T-cell (primary cell): ENCODE measurements at places on chromosomes 12 and 14.

DNA sequence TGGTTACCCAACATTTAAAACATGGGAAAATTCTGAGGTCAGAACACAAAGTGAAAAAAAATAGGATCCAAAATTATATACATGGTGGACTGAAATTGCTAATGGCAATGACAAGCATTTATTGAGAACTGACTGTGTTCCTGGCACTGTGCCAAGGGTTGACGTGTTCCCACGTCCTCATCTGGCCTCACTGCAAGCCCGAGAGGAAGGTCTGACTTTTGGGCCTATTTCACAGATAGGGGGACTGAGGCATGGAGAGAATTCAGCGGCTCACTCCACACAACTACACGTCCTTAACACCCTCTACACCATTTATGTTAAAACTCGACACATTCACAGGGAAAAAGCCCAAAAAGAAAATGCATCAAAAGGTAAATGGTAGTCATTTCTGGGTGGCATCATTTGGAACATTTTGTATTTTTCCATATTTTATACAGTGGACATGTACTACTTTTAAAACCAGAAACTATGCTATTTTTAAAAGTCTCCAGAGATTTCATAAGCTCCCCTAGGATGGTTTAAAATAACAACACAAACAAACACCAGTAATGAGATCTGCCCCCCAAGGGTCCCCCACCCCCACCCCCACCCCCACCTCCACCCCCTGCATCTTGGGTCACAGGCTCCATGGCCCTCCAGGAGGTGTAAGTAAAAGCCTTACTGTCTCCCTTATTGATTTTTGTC, 27.7 kb downstream of the CLMN start:
- no peaks in the 10 kb centered on the region for H3K4me1 ChIP-seq
- no peaks in the 10 kb centered on the region for H3K27me3 ChIP-seq
- DNase-seq: no peak
- no peak overlapping the region for H3K4me3 ChIP-seq
- H3K36me3 ChIP-seq: no peaks in the 10 kb centered on the region

- H3K27me3 ChIP-seq: no peaks in the 10 kb centered on the region
- no peak overlapping the region for H3K4me3 ChIP-seq
- no peaks in the 10 kb centered on the region for H3K4me1 ChIP-seq
- H3K36me3 ChIP-seq: no peaks in the 10 kb centered on the region
- no peak for DNase-seq
These were observed 63.7 kb downstream of the R3HDM2 start for GRCh38 chr12:57367121-57367520.

- H3K4me3 ChIP-seq: no peak overlapping the region
- H3K4me1 ChIP-seq: no peaks in the 10 kb centered on the region
- DNase-seq: no peak
- no peaks in the 10 kb centered on the region for H3K27me3 ChIP-seq
- H3K27ac ChIP-seq: no peak overlapping the region
These were observed 205.8 kb upstream of the SLC16A7 start for GRCh38 chr12:59389968-59390576.

- H3K27me3 ChIP-seq: no peaks in the 10 kb centered on the region
- H3K36me3 ChIP-seq: no peaks in the 10 kb centered on the region
- H3K4me3 ChIP-seq: no peak overlapping the region
- no peaks in the 10 kb centered on the region for H3K4me1 ChIP-seq
- no peak for DNase-seq
These were observed 33.2 kb downstream of the TMEM30B start for GRCh38 chr14:61247935-61248334.

DNA sequence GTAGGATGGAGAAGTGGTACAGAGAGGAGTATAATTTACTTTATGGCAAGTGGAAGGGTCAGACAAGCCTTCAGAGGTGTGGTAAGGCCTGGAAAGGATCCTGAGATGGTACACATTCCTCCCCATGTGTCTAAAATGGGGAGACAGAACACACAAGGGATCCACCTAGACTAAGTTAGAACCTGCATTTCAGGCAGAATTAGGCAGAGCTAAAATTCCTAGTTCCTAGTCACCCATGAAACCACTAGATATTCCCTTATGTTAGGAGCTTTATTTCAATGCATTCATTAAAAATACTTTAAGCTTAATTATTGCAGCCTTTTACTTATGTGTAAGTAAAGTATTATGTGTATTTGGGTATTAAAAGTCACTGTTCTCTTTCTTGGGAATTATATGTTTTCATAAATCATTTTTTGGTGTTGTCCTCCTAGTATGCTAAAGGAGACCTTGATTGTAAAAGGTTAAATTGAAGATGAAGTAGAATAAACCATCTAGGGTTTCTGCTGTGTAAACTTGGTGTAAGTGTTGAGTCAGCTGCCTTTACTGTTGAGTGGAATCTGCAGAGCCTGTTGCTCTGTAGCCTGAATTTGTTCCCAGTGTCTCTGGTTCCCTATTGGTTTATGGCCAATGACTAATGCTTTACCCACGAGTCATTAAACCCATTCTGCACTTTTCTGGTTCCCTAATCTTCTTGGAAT, 423.2 kb downstream of the ATP23 start:
- H3K27me3 ChIP-seq: no peaks in the 10 kb centered on the region
- no peaks in the 10 kb centered on the region for H3K4me1 ChIP-seq
- no peak overlapping the region for H3K27ac ChIP-seq
- no peak overlapping the region for H3K4me3 ChIP-seq

DNA sequence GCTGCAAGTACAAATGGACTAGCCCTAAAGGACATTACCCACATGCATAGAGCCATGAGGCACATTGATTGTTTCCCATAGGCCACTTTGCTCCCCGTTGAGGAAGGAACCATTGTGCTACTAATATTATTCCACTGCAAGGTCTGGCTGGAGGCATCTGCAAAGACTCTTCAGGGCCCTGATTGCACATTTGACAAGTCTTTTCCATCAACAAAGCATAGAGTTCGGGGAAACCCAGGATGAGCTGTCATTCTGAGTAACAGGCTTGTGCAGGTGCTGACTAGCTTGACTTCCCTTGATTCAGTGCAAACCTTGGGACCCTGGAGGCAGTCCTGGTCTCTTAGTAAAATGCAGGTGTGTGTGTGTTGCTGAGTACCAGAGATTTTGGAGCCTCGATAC, 73.8 kb downstream of the SUSD6 start:
- peaks cover 39% of the 10 kb centered on the region for H3K4me1 ChIP-seq
- no peak overlapping the region for H3K4me3 ChIP-seq
- no peaks in the 10 kb centered on the region for H3K27me3 ChIP-seq
- H3K36me3 ChIP-seq: peaks cover 8% of the 10 kb centered on the region

DNA sequence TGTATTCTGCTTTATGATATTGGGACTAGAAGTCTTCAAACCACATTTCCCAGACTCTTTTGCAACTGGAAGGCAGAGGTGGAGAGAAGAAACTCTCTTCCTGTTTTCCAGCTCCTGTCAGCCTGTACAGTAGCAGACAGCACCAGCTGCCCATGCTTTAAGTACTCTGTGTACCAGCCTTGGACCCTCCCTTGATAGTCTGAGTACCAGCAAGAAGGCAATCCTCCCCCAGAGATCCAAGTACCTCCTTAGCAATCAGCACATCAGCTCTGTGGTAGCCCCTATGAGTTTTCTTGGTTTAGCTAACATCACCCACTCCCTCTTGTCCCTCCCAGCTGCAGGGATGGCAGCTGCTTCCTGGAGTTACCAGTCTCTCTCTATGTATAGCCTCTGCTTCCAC, 56.3 kb downstream of the STXBP6 start:
- no peak for DNase-seq
- H3K36me3 ChIP-seq: no peaks in the 10 kb centered on the region
- H3K4me3 ChIP-seq: no peak overlapping the region
- H3K27ac ChIP-seq: no peak overlapping the region
- no peaks in the 10 kb centered on the region for H3K27me3 ChIP-seq

DNA sequence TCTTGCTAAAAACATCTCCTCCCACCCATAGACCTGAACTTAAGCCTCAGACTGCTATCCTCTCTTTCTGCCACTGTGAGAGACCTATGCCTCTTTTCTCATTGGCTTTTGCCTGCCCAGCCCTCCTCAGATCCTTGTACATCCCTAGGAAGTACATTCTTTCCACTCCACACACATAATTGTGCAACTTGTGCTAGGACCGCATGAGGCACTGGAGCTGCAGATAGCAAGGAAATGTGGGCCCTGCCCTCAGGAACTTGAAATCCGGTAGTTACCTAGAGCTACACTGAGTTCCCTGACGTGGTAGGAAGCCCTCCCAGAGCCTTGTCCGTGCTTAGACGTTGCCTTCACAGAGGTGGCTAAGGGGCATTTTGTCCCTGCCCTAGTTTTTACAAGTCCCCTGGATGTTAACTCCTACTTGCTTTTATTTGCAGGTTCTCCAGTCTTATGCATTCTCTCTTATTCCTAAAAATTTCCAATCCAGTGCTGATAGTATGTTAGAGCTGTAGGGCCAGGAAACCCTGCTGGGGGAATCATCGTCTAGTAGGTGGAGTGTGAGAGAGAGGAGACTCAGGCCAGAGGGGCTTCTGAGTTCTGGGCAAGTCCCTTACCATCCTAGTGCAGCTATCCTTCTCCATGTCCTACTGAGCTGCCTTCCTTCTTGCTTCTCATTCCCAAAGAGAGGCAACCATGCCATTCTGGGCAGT, 41.3 kb downstream of the NTF3 start:
- H3K27ac ChIP-seq: no peak overlapping the region
- H3K4me1 ChIP-seq: no peaks in the 10 kb centered on the region
- no peak for DNase-seq
- no peaks in the 10 kb centered on the region for H3K27me3 ChIP-seq
- no peaks in the 10 kb centered on the region for H3K36me3 ChIP-seq
- no peak overlapping the region for H3K4me3 ChIP-seq

DNA sequence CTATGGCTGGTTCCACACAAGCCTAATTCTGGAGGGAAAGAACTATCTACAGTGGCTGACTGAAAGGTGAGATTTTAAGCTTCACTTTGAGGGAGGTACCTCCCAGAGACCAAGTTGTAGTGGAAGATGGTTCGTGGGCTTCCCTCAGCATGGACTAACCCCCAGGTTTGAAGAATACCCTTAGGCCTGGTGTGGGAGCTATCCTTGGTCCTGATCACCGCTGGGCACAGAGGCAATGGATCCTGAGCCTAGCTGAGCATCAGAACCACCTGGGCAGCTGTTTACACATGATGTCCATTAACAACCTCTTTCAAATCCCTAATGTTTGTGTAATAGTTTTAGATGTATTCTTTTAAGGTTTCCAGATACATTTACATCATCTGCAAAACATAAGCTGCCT, 10.3 kb downstream of the DAO start:
- no peaks in the 10 kb centered on the region for H3K36me3 ChIP-seq
- peaks cover 11% of the 10 kb centered on the region for H3K27me3 ChIP-seq
- H3K4me3 ChIP-seq: no peak overlapping the region
- H3K27ac ChIP-seq: no peak overlapping the region
- DNase-seq: no peak

DNA sequence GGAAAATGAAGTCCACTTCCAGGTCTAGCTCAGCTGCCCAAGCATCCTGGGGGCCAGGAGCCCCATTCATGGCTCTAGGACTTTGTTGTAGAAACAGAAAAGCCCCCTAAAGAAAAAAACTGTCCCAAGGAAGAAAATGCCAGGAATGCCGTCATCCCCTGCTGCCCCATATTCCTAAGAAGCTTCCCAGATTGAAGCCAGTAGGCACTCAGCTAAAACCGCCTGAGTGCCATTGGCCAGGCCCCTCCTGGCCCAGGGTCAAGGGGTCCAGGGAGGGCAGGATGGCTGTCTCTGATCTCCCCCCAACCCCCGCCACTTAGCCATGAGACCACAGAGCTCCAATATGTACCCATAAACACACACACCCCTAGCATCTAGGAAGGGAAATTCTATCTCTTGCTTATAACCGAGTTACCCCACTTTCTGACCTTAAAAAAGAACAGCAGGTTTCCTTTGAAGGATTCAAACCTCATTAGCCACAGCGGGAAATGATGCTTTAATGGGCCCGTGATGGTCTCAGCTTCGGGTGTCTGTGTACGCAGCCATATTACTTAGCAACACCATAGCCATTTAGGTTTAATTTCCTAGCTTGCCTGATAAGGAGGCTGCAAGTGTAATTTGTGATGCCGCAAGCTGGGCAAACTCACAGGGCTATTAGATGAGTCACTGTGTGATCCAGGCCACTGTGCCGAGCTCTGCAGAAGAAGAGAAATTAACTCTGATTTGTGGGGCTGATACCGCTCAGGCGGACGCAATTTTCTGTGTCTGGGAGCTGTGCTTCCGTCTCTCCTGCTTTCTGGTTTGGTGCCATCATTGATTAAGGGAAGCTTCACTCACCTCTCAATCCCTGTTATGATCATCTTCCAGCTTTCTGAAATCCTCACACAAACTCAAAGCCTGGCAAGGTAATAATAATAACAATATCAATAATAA, 84.2 kb downstream of the GCH1 start:
- H3K27me3 ChIP-seq: peaks cover 2% of the 10 kb centered on the region
- no peaks in the 10 kb centered on the region for H3K36me3 ChIP-seq
- no peaks in the 10 kb centered on the region for H3K4me1 ChIP-seq
- H3K27ac ChIP-seq: no peak overlapping the region
- H3K4me3 ChIP-seq: no peak overlapping the region
- no peak for DNase-seq

GRCh38 chr12:83932011-83932410, 980.6 kb downstream of the SLC6A15 start:
- no peak overlapping the region for H3K27ac ChIP-seq
- H3K27me3 ChIP-seq: no peaks in the 10 kb centered on the region
- H3K4me1 ChIP-seq: no peaks in the 10 kb centered on the region
- H3K36me3 ChIP-seq: no peaks in the 10 kb centered on the region

DNA sequence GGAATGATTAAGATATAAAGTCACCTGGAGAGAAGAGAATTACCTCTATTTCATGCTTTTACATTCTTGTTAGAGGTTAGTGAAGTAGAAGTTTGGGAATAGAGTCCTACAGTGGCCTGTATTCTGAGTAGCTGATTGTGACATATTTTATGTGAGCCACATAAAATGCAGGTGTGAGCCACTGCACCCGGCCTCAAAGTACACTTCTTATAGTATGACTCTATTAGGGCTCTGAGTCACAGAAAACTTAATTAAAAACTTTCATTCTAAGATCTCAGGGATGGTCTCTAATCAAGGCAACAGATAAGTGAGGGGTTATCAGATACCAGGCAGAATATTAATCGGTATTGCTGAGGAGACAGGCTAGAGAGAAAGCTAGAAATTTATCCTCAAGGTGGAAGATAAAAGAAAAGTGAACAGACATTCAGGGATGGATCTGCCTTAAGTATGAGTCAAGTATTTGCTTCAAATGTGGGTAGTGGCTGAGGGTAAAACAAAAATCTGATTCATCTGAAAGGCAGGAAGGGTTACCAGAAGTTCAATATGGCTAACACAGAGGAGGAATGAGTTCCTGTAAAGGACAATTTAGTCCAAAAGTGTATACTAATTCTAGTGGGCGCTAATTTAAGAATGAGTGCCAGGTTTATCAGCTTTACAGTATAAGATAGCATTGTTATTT, 5.5 kb upstream of the G2E3 start:
- H3K27me3 ChIP-seq: no peaks in the 10 kb centered on the region
- H3K36me3 ChIP-seq: no peaks in the 10 kb centered on the region

- no peak for DNase-seq
- no peak overlapping the region for H3K27ac ChIP-seq
- H3K4me1 ChIP-seq: no peaks in the 10 kb centered on the region
- no peaks in the 10 kb centered on the region for H3K27me3 ChIP-seq
- H3K4me3 ChIP-seq: no peak overlapping the region
These were observed 1306.3 kb upstream of the TMEM132C start for GRCh38 chr12:126960709-126961108.
